NCI-H526 treated with DMSO at 0.1 percent for 48 hours (cell line): ENCODE measurements at places on chromosomes 16 and 17.

- no peak for DNase-seq
These were observed 188.4 kb upstream of the MAF start for GRCh38 chr16:79788949-79789348.

DNA sequence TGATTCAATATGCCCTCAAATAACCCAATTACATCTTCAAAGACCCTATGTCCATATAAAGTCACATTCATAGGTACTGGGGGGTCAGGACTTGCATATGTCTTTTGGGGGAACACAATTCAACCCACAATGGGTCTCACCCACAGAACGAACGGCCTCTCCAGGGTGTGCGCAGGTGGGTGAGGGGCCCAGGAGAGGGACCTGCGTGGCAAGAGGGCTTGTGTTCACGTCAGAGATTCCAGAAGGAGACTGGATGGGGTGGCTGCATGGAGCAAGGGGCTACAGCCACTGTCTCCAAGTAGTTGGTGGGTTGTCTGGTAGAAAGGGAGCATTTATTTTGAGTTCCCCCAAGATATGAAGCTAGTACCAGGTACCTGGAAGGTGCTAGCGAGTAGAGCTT, 212.2 kb downstream of the SEC14L1 start:
- DNase-seq = no peak

DNA sequence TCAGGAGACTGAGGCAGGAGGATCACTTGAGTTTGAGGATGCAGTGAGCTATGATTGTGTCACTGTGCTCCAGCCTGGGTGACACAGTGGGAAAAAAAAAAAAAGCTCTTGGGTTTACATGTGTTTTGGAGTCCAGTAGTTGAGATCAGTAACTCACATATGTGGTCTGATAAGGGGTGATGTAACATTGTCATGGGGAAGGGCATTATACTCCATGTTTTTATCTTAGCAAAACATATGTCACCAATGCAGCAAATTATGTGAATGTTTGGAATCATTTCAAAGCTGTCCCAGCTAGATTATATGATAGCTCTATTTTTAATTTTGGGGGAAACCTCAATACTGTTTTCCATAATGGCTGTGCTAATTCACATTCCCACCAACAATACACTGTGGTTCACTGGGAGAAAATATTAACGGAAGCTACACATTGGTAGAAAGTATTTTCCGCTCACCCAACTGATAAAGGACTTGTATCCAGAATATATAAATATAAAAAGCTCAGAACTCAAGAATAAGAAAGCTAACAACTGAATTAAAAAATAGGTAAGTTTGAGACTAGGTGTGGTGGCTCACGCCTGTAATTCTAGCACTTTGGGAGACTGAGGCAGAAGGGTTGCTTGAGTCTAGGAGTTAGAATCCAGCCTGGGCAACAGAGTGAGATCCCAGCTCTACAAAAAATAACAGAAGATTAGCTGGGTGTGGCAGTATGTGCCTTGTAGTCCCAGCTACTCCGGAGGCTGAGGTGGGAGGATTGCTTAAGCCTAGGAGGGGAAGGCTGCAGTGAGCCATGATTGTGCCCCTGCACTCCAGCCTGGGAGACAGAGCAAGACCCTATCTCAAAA, 224.1 kb upstream of the TBX2 start:
- no peak for DNase-seq

DNA sequence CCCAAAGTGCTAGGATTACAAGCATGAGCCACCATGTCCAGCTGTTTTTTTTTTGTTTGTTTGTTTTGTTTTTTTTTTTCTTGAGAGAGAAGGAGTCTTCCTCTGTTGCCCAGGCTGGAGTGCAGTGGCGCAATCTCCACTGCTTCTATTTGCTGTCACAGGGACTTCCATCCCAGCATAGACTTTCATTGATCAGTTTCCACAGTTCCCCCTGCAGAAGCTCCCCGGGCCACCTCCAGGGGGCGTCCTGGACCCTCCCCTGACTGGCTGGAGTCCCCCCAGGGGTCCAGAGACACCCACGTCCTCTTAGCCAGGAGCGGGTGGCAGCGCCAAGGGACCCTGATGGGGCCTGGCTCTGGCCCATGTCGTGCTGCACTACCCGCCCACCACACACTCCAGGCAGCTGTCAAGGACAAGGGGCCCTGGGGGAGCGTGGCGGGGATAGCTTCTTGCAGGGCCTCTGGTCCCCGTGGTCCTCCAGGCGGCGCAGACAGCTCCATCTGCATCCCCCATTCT, 3.1 kb upstream of the NPW start:
- no peak for DNase-seq

GRCh38 chr16:49547448-49547847, 173.8 kb downstream of the C16orf78 start:
- DNase-seq = no peak

DNA sequence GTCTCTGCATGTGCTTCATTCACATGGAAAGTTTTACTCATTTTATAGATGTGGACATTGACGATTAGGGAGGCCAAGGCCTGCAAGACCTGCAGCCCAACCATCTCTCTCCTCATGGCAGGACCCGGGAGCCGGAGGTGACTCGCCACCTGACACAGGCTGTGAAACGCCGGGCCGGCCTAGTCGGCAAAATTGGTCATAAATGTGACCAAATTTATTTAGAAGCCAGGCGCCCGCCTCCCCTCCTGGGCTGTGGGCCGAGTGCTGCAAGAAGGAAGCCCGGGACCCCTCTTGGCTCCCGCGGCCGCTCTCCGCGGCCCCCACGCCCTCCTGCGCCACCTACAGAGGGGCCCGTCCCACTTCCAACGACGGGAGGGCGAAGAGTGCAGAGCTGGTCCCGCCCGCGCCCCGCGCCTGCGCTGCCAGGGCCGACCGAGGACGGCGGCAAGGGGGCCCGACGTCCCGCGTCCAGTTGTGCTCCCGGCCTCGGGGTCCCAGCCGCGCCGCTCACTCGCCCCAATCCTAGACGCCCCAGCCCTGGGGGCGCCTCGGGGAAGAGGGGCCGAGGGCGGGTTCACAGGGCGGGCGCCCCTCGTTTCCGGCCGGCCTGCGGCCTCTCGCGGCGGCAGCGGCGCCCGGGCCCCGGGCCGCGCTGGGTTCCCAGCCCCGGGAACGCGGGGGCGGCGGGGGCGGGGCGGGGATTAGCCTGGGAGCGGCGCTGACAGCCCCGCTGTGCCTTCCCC, 47.5 kb downstream of the WNT3 start:
- DNase-seq = no peak

GRCh38 chr17:57626520-57627210, 118.4 kb downstream of the CCDC182 start:
- DNase-seq = no peak

GRCh38 chr16:4257646-4258556, 14.9 kb downstream of the TFAP4 start:
- no peak for DNase-seq

DNA sequence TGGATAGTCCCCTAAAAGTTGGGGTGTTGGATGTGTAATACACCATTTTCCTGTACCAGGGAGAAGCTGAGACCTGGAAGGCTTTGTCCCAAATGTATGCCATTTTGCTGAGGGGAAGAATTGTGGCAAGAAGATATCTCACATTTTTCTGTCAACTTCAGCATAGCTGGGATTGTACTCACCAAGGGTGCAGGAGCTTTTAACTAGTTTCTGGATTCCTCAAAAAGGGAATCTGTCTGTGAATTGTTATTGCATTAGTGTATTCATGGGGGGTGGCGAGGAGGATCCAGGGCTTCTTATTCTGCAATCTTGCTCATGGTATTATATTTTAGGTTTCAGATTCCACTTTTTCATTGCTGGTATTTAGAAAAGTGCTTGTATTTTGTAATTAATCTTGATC, 208.2 kb upstream of the MYOCD start:
- no peak for DNase-seq
